ENCODE measurements at places on chromosomes 11 and 22.

GRCh38 chr11:118897721-118898310 is 14.1 kb downstream of the CXCR5 start:
- no peak for DNase-seq

GRCh38 chr11:93034031-93034722 is 64.7 kb downstream of the MTNR1B start:
- DNase-seq, result no peak

GRCh38 chr11:2731130-2732125 is 31.6 kb upstream of the KCNQ1OT1 start:
- DNase-seq, result no peak

- no peak for DNase-seq
Measured at GRCh38 chr11:12198251-12199222, 88.1 kb downstream of the MICAL2 start.

DNA sequence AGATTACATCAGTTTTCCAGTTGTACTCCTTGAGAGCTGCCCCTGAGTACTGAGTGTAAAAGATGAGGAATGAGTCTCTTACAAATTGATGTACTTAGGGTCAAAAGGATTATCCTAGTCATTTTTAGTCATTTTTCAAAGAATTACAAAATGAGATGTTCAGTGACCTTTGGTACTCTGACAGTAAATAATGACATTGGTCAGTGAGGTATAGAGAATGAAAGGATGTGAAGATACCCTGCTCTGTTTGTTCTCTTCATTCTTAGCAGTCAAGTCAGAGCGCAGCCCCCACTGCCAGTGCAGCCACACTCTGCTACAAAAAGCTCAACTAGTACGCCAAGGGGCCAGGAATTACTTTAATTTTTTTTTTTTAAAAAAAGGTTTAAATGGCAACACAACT is 4.1 kb upstream of the ESAM start:
- DNase-seq, result no peak

DNA sequence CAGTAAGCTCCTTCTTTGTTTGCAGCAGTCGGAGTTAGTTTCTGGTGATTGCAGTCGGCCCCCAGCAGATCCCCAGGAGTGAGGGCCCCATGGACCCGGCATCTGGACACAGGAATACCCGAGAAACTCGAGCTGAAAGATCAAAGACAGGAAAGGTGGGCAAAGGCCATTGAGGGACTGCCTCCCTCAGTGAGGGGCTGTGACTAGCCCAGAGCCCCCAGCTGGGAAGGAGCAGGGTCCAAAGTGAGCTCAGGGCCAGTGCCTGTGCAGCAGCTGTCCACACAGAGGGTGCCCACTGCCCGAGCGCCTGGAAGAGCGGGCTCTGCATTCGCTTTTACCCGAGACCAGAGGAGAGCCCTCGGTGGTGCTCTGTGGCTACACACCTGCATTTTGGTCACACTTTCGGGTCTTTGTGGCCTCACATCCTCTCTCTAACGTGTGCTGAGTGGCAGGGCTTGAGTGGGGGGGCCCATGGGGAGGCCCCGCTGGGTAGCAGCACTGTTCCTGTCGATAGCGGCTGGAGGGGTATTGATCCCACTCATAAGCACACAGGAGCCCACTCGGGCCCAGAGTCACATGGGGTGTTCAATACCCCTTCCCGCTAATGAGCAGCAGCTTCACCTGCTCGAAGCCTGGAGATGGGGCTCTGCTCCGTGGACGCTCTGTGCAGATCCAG is 532.9 kb downstream of the TBC1D22A start:
- DNase-seq, result no peak

- no peak for DNase-seq
Measured at GRCh38 chr11:46617972-46618314, 590 bp downstream of the ATG13 start.

DNA sequence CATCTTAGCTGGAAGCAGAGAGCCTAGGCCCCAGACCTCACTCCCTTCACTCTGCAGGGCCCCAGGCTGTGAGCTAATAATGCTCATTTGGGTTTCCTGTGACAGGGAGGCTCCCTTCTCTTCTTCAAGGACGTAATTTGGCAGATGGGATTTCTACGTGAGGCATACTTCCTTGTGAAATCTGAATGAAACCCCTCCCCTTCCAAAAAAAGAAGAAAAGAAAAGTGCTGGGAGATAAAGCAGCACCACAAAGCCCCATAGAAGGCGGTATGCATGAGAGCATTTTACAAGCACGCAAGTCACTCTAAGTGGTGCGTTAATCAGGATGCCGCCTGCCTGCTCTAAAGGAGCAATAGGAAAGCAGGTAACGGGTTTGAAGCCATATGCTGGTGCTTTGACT is 5.7 kb downstream of the P2RX3 start:
- DNase-seq, result no peak

DNA sequence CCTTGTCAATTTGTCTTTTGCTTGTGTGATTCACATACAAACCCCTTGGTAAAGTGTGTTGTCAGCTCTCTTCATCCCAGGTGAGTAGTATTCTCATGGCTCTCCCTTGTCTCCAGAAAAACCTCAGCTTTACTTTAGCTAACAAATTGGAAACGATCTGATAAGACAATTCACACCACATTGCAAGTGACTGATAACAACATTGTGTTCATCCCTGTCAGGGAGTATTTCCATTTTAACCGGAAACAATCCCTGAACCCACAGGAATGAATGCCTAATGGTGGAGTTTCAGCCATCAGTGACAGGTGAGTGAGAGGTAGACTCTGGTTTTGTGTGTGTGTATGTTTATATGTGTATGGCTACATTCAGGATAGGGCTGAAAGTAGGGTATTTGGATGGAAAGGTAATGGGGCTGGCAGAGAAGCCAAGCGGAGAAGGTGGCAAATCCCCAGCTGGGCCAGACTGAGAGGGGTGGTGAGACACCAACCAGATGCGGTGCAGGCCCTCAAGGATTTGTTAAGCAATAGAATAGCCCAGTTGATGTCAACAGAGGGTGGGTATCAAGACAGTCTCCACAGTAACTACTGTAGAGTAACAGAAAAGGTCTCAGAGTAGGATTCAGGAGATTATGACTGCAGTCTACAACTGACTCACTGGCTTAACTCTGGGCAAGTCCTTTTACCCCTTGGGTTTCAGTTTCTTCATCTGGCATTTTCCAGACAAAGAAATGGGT is 7.6 kb downstream of the LRRC51 start:
- DNase-seq, result no peak

GRCh38 chr11:79052544-79052943 is 388.3 kb downstream of the TENM4 start:
- DNase-seq, result no peak

- DNase-seq, result no peak
Measured at GRCh38 chr11:8095371-8095770, 14.4 kb downstream of the TUB start.

GRCh38 chr22:44365832-44366231 is 53.1 kb upstream of the SHISAL1 start:
- no peak for DNase-seq

DNA sequence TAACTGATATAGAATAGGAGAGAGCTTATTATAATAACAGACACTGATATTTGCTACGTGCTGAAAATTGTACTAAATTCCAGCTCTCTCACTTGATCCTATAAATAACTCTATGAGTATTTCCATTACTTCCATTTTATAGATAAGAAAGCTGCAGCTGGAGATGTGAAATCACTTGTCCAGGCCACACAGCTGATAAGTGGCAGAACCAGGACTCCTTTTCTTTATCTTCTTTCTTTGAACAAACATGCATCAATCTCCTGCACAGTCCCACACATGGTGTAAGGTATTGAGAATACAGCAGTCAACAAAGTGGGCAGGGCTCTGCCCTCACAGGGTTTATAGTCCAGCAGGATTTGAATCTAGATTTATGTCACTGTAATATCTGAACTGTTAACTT is 652.1 kb downstream of the NELL1 start:
- no peak for DNase-seq

- DNase-seq, result no peak
Measured at GRCh38 chr11:68687311-68687710, 3.0 kb downstream of the GAL start.

DNA sequence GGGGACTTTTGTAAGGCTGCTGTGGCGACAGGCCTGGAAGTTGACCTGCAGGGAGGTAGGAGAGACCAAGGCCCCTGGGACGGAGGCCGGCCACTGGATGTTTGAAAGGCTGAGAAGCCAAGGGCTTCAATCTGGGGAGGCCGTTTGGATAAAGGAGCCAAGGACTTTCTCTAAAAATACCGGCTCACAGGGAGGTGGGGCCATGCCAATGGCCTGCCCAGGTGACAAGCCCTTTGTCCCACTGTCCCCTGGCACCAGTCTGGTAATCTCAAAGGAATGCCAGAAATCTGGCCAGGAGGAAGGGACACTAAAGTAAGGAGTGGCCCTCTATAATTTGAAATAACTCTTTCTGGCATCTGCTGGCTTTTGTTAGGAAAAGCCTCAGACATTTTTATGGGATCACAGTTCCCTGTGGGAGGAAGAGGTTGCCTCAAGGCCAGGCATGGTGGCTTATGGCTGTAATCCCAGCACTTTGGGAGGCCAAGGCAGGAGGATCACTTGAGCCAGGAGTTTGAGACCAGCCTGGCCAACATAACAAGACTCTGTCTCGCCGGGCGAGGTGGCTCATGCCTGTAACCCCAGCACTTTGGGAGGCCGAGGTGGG is 1.9 kb upstream of the CHKA start:
- DNase-seq, result no peak

DNA sequence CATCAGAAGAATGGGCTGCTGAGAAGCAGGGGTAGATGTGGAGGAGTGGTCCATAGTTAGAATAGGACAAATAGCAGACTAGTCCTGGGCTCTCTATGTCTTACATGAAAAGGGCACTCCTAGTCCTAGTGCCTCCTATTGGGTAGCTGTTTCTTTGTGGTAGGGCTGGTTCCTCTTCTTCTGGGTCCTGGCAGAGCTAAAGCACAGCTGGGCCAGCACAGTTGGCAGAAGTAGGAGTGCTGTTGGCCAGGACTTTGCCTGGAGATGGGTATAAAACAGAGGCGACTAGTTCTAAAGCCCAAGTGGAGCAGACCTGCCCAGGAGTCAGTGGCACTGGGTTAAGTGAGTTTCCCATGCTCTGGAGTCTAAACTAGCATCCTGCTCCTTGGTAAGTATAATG is 55.2 kb downstream of the PPFIBP2 start:
- no peak for DNase-seq

DNA sequence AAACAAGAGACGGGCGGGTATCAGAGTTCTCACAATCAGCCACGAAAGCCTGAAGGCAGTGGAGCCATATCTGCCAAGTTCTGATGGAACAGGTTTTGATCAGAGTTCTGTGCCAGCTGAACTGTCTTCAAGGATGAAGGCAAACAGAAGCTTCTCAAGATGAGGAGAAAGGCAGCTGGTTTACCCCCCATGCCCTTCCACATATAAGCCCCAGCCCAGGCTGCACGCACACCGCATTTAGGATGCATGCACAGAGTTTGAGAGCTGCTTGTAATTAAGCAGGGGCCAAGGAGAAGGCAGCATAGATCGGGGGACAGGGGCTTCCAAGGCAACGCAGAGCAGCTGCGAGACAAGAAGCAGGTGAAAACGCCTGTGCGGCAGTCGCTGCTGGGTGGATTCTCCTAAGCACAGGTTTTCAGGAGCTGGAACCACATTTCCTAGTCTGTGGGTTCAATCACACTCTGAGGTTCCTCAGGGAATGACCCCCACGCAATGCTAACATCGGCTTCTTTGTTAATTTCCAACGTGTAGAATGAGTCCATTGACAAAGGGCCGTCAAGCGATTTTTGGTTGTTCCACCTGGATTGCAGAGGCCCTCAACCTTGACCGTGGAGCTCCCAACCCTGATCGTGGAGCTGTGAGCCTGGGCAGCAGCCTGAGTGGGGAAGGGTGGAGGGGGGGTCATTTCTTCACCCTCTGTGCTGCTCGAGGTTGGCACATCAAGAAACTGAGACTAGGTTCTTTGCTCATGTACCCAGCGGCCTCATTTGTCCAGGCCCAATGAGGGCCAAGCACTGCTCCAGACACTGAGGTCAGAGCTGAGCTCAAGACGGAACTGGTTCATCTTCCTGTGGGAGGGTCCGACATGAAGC is 81.7 kb upstream of the SHISAL1 start:
- no peak for DNase-seq

GRCh38 chr11:78878631-78879030 is 304.0 kb upstream of the NARS2 start:
- DNase-seq, result no peak

DNA sequence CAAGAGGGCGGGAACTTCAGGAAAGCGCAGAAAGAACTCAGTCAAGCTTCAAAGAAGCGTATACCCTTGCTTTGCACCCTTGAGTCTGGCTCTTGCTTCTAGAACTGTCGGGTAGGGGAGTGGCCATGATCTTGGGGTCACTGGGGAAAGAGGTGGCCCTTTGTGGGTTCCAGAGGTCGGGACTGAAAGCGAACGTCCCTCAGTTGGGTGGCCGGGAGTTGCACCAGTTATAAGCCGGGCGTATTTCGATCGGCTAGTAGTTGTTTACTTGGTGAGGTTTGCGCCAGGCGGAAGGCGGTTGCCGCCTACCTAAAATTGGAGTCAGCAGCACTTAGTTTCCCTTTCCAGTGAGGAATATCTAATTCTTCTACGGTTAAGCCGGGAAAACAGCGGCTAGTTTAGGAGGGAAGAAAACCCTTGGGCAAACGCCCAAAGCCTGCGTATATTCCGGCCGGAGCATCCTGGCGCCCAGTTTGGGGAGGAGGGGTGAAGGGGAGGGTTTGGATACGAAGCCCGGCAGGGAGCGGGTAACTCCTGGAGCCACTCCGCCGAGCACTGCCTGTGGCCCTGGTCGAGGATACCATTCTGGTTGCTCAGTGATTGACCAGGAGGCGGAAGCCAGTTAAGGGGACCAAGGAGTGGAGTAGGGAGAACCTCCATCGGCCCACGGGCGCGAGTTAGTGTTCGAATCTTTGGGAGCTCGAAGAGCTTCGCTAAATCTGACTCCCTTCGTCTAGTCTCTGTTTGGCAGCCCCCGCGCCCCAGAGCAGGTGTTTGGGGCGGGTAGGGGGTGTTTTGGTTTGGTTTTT is 807 bp upstream of the WT1 start:
- no peak for DNase-seq

- DNase-seq, result no peak
Measured at GRCh38 chr11:35305670-35306382, 113.5 kb downstream of the SLC1A2 start.

DNA sequence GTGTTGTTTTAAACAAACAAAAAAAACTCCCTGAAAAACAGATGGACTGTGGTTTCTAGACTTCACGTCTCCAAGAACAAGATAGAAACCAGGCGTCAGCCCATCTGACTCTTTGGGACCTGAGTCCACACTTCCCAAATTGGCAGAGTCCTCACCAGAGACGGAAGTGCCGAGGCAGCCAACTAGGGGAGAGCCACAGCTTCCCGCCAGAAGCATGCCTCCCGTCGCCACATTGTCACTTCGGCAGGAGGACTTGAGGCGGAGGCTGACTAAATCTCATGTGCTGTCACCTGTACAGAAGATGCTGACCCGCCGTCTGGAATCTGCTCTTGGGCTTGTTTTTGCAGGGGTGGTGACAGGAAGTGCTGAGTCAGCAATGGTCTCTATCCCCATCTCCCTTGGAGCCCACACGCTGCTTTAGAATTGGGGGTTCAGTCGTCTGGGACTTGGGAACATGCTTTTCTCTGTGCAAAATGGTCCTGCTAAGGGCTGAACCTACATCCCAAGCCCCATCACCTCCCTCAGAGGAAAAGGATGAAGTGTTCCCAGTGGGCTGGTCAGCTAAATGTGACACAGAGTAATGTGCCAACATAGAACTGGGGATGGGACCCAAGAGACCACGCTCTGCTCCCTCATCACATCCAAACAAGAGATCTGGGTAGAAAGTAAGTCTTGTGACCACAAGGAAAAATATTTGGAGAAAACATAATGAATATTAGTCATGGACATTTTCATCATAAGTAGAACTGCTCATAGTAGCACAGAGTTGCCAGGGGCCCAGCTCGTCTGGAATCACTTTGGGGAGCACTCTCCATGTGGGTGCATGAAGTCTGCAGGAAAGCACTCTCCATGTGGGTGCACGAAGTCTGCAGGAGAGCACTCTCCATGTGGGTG is 152.9 kb downstream of the SNX19 start:
- DNase-seq, result no peak

All from cortex of kidney (tissue), 1 donor.